ENCODE measurements at places on chromosomes 4 and X.

- DNase-seq: no peak
Observed at GRCh38 chr4:189660722-189661360, 279.8 kb upstream of the FRG1 start.

GRCh38 chrX:129813662-129814368, 29.9 kb downstream of the ZDHHC9 start:
- no peak for DNase-seq

DNA sequence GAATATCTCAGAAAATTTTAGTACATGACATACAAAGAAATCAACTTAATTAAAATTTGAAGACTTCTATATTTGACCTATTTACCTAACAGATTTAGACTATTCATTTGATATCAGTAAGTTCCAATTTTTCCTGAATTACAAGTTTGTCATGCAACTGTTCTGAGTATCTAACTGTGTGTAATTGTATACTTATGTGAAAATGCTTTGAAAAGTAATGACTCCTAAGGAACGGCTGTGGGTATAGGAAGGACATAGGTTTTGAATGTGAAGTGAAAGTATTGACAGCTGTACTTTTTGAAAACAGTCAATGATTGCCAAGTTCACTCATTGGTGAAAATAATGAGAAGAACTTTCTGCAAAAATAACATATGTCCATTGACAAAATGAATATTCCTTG, 2.9 kb downstream of the GRIA2 start:
- DNase-seq: no peak

GRCh38 chr4:186554914-186555827, at the start of gene MTNR1A:
MTNR1A (minus strand) TSS chr4:186555567; CDS start chr4:186555365, 202 bp downstream.
- no peak for DNase-seq

- DNase-seq: no peak
Observed at GRCh38 chr4:123812066-123812390, 415.4 kb downstream of the SPRY1 start.

Data from HS-5 (cell line).